ENCODE measurements at places on chromosomes 7 and 10. TPM values are rescaled to one million over a fixed set of nuclear protein-coding genes. Genes with fewer than 3 reads are reported as not detected.
A peak's percentile ranks its signal among the peaks of the same experiment; 100 is the strongest.

Gene ATOH7
- not detected for total RNA-seq

Gene PNLIPRP1
- total RNA-seq, result not detected

Gene BMPER
- not detected for total RNA-seq

Gene POU6F2
- 0.14 TPM for total RNA-seq

Gene AKR1C3
- 0.44 TPM for total RNA-seq

Gene TMEM184A
- total RNA-seq, result not detected

Gene OR2A12
- not detected for total RNA-seq

Gene MMRN2
- total RNA-seq, result not detected

Gene NYAP1
- 0.67 TPM for total RNA-seq

Gene STOX1
- total RNA-seq, result 0.19 TPM

Gene GIMAP6
- total RNA-seq, result 35.1 TPM

DNA sequence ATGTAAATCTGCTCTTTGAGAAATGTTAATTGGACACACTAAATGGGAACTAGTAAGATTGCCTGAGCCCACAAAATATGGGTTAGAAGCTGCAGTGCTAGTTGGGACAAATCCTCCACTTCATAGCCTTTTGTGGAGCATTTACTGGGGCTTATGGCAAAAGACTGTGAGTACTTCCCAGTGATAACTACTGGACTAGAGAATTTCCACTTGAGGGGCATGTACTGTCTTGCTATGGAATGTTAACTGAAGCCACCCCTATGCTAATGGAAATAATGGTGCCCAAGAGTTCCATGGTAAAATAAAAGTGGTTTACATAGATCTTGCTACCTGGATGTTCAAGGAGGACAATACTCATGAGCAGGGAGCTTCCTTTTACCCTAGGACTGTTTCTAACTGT lies 29.3 kb downstream of the AVL9 start:
- DNase-seq, result no peak

GRCh38 chr10:33535866-33536265 lies 201.4 kb upstream of the NRP1 start:
- DNase-seq, result no peak

DNA sequence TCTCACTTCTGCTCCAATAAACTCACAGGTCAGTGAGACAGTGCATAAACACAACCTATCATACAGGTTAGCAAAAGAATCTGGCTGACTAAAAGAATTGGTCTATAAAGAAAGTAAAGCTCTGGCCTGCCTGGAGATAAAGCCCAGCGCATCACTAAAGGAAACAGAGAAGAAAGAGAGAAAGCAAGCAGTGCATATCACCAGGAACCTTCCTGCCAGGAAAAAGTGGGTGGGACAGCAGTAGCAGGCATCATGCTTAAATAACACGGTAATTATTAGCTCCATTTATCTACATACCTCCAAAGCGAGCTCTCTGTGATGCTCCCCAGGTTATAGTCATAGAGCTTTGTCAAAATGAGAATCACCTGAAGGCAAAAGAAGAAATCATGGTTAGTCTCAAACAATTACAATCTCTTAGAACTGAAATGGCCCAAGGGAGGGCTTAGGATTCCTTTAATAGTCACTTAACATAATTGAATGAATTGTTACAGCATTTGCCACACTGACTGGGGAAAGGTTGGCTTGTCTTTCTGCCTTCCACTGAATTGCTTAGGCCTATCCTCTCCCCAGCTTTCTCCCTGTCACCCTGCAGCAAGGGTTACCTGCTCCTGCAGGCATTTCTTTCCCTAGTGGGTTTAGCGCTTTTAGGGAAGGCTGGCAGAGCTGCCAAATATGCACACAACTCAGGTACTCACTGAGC lies 208.1 kb downstream of the SORCS1 start:
- DNase-seq, result no peak

GRCh38 chr10:34814223-34814912 lies 728 bp downstream of the PARD3 start:
- DNase-seq, result no peak

- no peak for DNase-seq
These were observed 151.1 kb upstream of the PPP2R2D start for GRCh38 chr10:131749767-131750142.

GRCh38 chr7:26637610-26638009 lies 226.8 kb downstream of the SKAP2 start:
- DNase-seq, result no peak

DNA sequence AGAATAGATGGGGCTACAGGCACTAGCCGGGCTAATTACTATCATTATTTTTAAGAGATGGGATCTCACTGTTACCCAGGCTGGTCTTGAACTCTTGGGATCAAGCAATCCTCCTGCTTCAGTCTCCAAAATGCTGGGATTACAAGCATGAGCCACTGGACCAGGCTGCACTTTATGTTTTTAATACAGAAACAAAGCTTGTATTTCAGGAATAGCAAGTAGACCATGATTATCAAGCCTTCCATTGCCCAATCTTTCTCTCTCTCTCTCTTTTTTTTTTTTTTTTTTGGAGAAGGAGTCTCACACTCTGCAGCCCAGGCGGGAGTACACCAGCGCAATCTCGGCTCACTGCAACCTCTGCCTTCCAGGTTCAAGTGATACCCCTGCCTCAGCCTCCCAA lies 75.4 kb downstream of the MDH2 start:
- DNase-seq, result no peak

DNA sequence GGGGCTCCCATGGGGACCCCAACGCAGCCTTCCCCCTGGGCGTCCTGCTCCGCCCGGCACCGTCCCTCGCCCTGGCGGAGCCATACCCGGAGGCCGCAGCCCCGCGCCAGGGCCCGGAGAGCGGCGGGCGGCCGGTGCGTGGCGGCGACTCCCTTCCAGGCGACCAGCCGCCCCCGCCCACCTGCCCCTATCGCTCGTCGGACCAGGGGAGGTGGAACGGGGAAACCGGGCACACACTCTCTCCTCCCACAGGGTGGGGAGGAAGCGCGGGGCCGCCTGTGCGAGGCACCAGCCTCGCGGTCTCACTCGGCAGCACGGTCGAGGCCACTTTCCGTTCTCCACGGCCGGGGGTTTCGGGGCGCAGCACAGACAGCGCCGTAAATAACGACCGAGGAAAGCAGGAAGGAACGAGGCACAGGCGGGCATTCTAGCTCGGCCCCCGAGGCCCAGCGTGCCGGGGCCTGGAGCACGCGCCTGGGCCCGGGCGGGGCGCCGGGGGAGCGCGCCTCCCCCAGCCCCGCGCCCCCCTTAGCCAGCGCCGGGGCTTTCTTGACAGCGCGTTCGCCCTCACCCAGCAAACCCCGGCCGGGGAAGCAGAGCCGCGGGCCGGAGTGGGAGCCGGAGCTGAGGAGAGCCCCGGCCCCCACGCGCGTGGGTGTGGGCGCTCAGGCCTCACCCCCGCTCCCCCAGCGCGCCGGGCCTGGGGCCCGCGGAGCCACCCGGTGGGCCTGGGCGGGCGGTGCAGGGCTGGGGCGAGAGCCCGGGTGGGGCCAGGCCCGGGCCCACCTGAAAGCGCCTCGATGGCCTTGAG lies 936 bp downstream of the IGF2BP3 start:
- DNase-seq, result peak; percentile 55

GRCh38 chr7:124276005-124276622 lies 243.2 kb upstream of the TMEM229A start:
- DNase-seq, result no peak

DNA sequence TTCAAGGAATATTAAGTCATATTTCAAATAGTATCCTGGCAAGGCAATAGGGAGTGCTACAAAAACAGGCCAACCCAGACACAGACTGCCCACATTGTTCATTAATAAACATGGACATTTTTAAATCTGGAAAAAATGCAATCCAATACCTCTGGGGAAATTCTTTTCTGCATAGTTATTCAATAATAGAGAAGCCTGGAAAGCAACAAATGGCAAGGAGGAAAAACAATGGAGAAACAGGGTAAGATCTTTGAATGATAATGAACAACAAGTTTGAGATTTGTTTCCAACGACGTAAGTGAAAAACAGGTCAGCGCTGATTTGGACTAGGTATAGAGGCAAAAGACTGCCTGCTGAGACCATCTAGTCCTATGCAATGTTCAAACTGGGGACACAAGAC lies 44.7 kb upstream of the ZNF800 start:
- DNase-seq, result no peak

- no peak for DNase-seq
These were observed 24.9 kb downstream of the CALML3 start for GRCh38 chr10:5549462-5550249.

DNA sequence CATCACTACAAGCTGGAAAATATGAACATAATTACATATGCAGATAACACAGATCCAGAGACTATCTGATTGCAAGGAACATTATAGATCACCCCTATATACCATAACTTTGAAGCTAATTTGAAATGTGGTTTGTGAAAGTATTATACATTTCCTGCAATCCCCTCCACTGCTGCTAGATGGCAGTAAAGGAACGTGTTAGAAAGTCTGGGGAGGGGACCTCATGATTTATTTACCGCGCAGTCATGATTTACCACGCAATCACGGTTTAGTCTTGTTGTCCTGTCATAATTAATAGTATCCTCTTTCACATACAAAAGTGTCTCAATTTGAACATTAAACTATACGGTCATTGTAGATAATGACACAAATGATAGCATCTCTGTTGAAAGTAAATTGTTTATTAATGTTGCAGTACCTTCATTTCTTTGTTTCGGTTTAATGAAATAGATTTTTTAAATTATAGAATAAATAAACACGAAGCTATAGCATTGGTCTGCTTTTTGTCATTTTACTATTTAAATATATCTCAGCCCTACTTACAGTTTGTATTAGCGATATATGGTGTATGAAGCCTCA lies 145.3 kb upstream of the PRSS1 start:
- DNase-seq, result peak; percentile 53

GRCh38 chr10:119608316-119609155 lies 11.8 kb upstream of the TIAL1 start:
- DNase-seq, result peak; percentile 10

- DNase-seq, result no peak
These were observed 13.4 kb downstream of the BUD31 start for GRCh38 chr7:99422186-99422585.

DNA sequence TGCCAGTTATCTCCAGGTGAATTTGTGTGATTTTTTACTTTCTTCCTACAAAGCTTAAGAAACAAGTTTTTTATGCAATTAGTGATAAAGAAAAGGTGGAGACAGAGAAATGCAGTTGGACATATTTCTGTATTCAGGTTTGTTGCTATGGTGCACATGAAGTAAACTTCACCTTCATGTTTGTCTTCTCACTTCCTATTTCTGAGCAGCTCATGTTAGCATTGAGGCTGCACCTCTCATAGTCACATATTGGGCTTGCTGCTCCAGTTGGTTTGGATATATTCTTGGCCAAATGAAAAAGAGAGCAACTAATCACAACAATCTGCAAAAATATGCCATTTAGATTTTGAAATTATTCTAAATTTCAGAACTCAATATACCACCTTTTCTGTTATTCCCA lies 475.6 kb upstream of the ZWINT start:
- no peak for DNase-seq

DNA sequence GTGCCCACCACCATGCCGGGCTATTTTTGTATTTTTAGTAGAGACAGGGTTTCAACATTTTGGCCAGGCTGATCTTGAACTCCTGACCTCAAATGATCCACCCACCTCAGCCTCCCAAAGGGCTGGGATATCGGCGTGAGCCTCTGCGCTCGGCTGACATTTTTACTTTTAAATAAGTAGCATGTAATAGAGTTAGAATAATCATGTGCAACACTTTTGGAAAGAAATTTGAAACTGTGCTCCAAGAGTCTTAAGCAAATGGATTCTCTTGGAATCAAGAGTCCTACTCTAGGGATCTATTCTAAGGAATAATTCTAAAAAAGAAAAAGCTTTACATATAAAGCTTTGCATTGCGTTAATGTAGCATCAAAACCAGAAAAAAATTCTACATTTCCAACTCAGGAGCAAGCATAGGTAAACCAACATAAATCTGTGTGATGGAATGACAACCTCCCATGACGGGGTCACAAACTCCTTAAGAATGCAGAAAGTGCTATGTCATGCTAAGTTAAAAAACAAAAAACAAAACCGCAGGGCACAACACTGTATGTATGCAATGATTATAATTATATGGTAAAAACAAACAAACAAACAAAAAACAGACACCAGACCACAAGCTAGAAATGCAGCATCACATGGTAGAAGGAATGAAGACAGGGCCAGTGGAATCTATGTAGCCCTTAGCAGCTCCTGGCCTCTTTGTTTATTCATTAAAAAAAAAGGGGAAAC lies 98.7 kb downstream of the RNF216 start:
- DNase-seq, result no peak

- no peak for DNase-seq
These were observed 290.8 kb upstream of the COBL start for GRCh38 chr7:51607447-51607846.

GRCh38 chr7:117530390-117530789 lies 50.6 kb downstream of the CFTR start:
- no peak for DNase-seq

DNA sequence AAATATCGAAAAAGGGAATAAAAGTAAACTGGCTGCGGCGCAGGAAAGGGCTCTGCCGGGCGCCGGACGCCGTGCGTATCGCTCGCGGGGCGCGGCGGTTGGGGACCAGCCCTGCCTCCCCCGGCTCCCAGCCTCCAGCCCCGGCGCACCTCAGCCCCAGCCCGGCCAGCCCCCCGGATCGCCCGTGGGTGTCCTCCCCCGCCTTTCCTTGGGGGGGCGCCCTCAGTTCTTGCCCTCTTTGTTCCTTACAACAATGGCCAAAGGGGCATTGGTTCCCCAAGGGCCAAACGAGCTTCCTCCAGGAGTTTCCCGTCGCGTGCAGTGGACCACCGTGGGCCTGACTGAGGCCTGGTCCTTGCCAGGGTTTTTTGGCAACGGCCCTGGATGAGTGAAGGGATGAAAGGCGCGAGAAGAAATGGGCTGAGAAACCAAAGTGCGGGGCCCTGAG lies 1.2 kb downstream of the MACROH2A2 start:
- DNase-seq, result peak; percentile 23

- DNase-seq, result no peak
These were observed 418.1 kb downstream of the ZNF716 start for GRCh38 chr7:57867884-57868701.

GRCh38 chr10:13942035-13942434 lies 355.3 kb downstream of the PRPF18 start:
- DNase-seq, result no peak

GRCh38 chr7:67301667-67302066 lies 305.0 kb downstream of the TYW1 start:
- no peak for DNase-seq

- DNase-seq, result peak; percentile 77
These were observed 29.5 kb upstream of the BMS1 start for GRCh38 chr10:42753126-42753506.
